ENCODE measurements at places on chromosomes 5 and 9. TPM values are rescaled to one million over a fixed set of nuclear protein-coding genes. Genes with fewer than 3 reads are reported as not detected.

- no peak for ATAC-seq
These were observed 298.4 kb downstream of the EBF1 start for GRCh38 chr5:158801268-158801667.

- no peak for ATAC-seq
These were observed 6.6 kb upstream of the UBQLN1 start for GRCh38 chr9:83714329-83714728.

GRCh38 chr5:150079909-150080461 lies 6.4 kb downstream of the CSF1R start:
- no peak for ATAC-seq

DNA sequence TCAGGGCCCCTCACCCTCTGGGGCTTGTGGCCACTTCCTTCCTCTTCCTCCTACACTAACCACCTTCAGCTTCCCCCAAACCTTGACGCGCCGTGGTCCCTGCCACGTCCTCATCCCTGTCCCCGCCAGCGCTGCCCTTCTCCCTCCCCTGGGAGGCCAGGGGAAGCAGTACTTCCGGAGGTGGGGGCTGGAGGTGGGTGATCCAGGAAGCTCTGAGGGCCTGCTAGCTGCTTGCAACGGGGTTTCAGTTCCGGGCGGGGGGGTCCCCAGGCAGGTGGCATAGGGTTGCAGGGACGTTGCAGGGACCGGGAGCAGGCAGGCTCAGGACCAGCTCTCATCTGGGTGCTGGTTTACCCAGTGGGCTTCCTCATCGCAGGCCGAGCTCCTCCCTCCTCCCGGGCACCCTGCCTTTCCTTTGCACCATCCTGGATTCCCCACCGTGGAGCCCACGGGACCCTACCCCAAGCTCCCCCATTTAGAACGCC lies 70.0 kb downstream of the RXRA start:
- peak; percentile 42 for ATAC-seq

- ATAC-seq, result no peak
These were observed 103.3 kb downstream of the EDIL3 start for GRCh38 chr5:84281383-84281782.

GRCh38 chr5:140647042-140647419 lies 399 bp downstream of the NDUFA2 start:
- no peak for ATAC-seq

DNA sequence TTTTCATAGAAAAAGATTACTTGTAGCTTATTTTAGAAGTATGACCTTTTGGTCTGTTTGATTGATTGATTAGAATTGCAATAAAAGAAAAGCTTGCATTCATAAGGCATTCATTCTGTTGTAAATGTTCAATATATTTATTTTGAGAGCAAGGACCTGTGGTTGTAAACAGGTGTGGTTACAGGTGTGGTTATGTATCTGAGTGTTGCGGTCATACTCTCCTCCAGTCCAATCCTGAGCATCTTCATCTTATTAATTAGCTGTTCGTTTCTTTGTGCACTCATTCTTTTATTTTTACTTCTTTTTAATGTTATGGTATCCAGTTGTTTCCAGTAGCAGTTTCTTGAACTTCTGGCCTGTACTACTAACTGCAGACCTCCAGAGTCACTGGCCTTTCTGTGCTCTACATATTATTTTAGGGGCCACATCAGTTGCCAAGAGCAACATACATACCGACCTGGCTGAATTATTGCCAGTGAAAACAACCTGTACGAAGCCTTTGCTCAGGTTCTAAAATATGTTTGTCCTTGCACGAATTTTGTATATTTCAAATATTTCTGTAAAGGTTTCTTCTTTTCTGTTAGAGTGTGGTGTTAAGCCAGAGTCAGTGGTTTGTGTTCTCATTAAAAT lies 128.7 kb downstream of the CDC42SE2 start:
- ATAC-seq, result no peak

DNA sequence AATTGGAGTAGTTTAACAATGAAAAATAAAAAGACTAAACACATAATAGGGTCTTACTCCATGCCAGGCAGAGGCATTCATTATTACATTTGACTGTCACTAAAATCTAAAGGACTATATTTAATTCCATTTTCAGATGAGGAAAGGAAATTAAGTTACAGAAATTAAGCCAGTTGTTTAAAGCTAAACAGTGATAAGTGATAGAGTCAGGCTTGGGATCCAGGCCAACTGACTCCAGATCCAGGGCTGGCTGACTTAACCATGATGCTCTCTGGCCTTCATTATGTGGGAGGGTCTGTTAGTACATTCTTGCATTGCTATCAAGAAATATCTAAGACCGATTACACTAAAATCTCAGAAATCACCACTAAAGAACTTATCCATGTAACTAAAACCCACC lies 107.2 kb downstream of the ARHGEF28 start:
- ATAC-seq, result no peak

- peak; percentile 26 for ATAC-seq
These were observed 819 bp downstream of the LSM11 start for GRCh38 chr5:157744051-157745011.

GRCh38 chr5:75521195-75521594 lies 9.5 kb downstream of the POLK start:
- no peak for ATAC-seq

GRCh38 chr9:22990349-22990748 lies 543.7 kb downstream of the DMRTA1 start:
- no peak for ATAC-seq

DNA sequence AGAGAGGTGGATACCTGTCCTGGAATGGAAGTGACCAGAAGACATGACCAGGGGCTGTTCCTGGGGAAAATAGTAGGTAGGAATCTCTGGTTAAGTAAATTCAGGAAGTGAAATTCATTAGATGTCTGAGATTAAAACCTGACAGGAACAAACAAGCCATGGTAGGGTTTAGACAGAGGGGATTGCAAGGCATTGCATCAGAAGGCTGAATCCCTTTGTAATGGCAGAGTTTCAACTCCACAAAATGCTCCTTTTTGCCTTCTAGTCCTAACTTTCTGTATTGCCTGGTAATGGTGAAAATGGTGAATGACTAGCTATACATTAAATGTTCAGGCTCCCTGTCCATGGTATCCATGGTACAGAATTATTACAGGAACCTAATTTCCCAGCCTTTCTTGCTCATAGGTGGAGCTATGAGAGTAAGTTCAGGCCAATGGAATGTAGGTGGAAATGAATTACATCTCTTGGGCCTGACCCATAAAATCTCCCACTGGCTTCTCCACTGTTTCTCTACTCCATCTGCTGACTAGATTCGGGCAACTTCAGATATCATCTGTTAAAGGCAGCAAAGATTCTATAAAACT lies 113.4 kb upstream of the CNTLN start:
- no peak for ATAC-seq

DNA sequence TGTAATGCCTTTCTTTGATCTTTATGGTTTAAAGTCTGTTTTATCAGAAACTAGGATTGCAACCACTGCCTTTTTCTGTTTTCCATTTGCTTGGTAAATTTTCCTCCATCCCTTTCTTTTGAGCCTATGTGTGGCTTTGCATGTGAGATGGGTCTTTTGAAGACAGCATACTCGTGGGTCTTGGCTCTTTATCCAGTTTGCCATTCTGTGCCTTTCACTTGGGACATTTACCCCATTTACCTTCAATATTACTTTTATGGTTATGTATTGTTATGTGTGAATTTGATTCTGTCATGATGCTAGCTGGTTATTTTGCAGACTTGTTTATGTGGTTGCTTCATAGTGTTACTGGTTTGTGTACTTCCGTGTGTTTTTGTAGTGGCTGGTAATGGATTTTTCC lies 59.2 kb downstream of the YTHDC2 start:
- no peak for ATAC-seq

GRCh38 chr5:154627698-154628678 lies 127.2 kb upstream of the LARP1 start:
- ATAC-seq, result no peak

GRCh38 chr9:21326526-21327139 lies 8.6 kb downstream of the KLHL9 start:
- peak; percentile 80 for ATAC-seq

DNA sequence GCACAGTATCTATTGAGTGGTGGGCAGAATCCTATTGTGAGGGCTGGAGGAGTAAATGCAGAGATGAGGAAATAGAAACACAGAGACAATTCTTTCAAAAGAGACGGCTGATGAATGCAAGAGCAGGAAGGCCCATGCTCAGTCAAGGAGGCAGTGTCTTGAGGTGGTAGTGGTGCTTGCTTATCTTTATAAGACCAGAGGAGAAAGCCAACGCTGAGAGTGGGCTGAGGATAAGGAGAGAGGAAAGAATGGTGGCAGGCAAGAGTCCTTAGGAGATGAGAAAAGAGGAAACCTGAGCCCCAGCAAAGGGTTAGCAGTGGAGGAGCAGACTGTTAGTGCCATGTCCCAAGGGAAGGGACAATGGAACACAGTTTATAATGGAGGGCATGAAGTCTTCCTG lies 86.0 kb downstream of the SNCAIP start:
- no peak for ATAC-seq

DNA sequence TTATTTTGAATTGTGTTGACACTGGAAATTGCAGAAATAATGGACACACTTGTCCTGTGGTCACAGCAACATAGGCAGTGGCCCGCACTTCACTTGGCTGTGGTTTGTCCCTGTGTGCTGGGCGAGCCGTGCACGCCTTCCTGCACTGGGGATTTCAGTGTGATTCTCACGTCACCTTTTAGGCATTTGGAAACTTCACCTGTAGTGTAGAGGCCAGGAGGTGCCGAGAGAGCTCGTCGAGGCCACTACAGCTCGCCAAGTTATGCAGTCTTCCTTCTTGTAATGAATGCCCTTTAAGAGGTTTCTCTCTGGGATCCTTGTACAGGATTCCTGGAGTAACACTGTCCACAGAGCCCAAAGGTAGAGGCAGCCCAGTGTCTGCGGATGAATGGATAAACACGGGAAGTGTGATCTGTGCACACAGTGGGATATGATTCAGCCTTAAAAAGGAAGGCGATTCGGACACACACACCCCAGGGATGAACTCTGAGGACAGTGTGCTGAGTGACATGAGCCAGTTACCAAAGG lies 14.7 kb downstream of the TRAF2 start:
- no peak for ATAC-seq

- no peak for ATAC-seq
These were observed at the start of gene NPR2 for GRCh38 chr9:35791297-35791921. Gene NPR2 (plus strand): TSS chr9:35791591. CDS start chr9:35792409, 818 bp downstream.

- no peak for ATAC-seq
These were observed 344.4 kb downstream of the MAN2A1 start for GRCh38 chr5:110034056-110034600.

Gene TRIM32
- 14.8 TPM for total RNA-seq

Gene NUP155
- total RNA-seq, result 54.6 TPM

Gene CER1
- not detected for total RNA-seq

Gene IFNB1
- total RNA-seq, result not detected

Gene SPATA6L
- total RNA-seq, result 1.6 TPM

Gene FBXW5
- total RNA-seq, result 91.0 TPM

Gene PHF24
- not detected for total RNA-seq

Gene CACFD1
- total RNA-seq, result 3.0 TPM

Gene FIBCD1
- not detected for total RNA-seq

Gene GPRIN1
- total RNA-seq, result 4.8 TPM

Gene SLC24A2
- total RNA-seq, result 0.13 TPM

Gene ENTPD2
- total RNA-seq, result 0.39 TPM

Gene DIRAS2
- total RNA-seq, result not detected

Gene NACC2
- 7.8 TPM for total RNA-seq

Gene SHISAL2B
- total RNA-seq, result not detected

Gene CFAP157
- total RNA-seq, result 0.13 TPM

Gene DRD1
- total RNA-seq, result not detected

Gene LOX
- total RNA-seq, result not detected

Gene ADAMTS2
- not detected for total RNA-seq

Measured in activated T-helper 17 cell treated with anti-CD3 and anti-CD28 coated beads, Interleukin-2, amount 50 U/mL, for 72 hours (primary cell).